Vagina (tissue), 2 donors: ENCODE measurements at places on chromosomes 11 and 22. TPM values are rescaled to one million over a fixed set of nuclear protein-coding genes. Genes with fewer than 3 reads are reported as not detected.

DNA sequence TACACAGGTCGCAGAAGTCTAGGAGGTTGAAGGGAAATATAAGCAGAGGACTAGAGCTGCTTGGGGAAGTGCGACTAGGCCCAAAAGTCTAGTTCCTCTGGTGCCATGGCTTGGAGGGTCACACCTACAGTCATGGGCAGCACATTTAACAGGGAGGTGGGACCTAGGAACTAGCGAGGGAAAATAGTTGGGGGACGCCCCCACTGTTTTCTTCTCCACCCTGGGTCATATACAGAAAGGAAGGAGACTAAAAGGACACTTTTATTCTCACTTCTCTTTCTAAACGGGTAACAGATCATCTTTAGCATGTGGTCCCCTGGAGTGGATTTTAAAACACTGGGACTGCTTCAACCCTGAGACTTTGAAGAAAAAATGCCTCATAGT lies 16.6 kb downstream of the APIP start:
- no peak overlapping the region for H3K4me3 ChIP-seq
- H3K27me3 ChIP-seq = no peaks in the 10 kb centered on the region
- no peak for DNase-seq
- no peak overlapping the region for H3K27ac ChIP-seq
- no peaks in the 10 kb centered on the region for H3K4me1 ChIP-seq

- H3K4me3 ChIP-seq = no peak overlapping the region
- H3K4me1 ChIP-seq = no peaks in the 10 kb centered on the region
- no peaks in the 10 kb centered on the region for H3K36me3 ChIP-seq
- no peak for DNase-seq
- H3K27me3 ChIP-seq = no peaks in the 10 kb centered on the region
These were observed 315.9 kb upstream of the CCDC90B start for GRCh38 chr11:83601914-83602527.

- H3K4me1 ChIP-seq = no peaks in the 10 kb centered on the region
- DNase-seq = no peak
- no peak overlapping the region for H3K4me3 ChIP-seq
- no peak overlapping the region for H3K27ac ChIP-seq
- no peaks in the 10 kb centered on the region for H3K27me3 ChIP-seq
These were observed 452.7 kb upstream of the CNTN5 start for GRCh38 chr11:98568013-98568412.

- H3K27ac ChIP-seq = no peak overlapping the region
- H3K4me3 ChIP-seq = no peak overlapping the region
- no peaks in the 10 kb centered on the region for H3K27me3 ChIP-seq
These were observed 63.5 kb upstream of the PHOX2A start for GRCh38 chr11:72307439-72307838.

MRGPRF gene
- total RNA-seq = 84.5 TPM

DNA sequence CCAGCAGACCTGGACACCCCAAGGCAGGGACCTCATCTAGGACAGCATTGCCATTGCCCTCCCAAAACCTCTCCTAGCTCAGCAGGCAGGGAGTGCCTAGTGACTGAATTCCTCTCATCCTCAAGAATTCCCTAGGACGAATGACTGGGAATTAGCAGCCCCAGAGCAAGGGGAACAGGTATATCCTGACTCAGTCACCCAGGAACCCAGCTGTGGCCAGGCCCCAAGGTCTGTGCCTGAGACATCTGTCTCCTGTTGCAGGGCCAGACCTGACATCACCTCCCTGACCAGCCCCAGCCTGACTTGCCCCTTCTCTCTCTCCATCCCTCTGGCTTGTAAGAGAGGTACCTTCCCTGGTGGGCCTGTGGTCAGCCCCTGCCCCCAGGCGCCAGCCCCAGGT lies 39.0 kb upstream of the SUSD2 start:
- no peak overlapping the region for H3K4me3 ChIP-seq
- H3K27me3 ChIP-seq = no peaks in the 10 kb centered on the region
- no peaks in the 10 kb centered on the region for H3K36me3 ChIP-seq
- peaks cover 41% of the 10 kb centered on the region for H3K4me1 ChIP-seq
